ENCODE measurements at places on chromosomes 4 and X.

GRCh38 chrX:37820646-37821045 is 26.7 kb downstream of the DYNLT3 start:
- no peak for DNase-seq

DNA sequence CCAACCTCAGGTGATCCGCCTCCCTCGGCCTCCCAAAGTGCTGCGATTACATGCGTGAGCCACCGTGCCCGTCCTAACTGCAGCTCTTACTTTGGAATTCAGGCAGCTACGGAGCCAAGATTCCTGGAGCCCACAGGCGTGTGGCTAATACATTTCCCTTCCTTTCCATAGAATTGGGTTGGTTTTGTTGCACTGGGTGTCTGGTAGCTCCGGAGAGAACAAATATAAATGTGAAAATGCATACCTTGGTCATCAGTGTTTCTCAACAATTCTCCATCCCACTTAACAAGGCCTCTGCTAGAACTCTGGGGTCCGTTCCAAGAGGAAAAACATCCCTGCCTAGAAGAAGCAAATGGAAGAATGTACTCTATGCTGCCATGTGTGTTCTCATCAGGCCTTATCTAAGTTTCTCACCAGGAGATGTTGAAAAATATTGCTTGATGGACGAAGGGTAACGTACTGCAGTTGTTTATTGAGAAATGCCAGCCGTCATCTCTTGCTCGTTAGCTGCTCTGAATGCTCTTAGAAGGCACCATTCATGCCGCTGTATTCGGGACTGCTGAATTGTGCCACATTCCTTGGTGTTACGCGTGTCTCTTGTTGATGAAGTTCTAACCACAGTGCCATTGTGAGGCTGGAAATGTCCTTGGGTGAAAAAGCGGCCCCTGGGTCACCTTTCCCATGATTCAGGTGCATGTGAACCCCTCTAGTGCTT is 50.5 kb upstream of the CD99 start:
- no peak for DNase-seq

DNA sequence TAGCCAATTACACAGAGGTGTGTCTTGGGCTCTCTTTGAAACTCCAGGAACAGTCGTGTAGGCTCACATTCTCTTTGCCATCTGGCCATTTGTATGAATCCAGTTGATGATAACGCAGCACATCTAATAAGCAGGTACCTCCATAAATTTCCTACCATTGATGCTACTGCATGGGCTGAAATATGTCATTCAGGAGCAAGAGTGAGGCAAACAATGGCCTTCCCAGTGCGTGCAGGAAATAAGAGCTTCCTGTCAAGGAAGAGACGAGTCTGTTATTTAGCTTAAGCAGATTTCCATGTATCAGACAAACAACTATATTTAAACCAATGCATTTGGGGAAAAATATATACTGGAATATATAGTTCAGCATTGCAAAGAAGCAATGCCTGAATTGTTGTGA is 102.1 kb upstream of the MXRA5 start:
- no peak for DNase-seq

- DNase-seq: no peak
These were observed 6.8 kb downstream of the PLP2 start for GRCh38 chrX:49178537-49178936.

- no peak for DNase-seq
These were observed at the start of gene PTTG2 for GRCh38 chr4:37960098-37960497. Gene PTTG2, plus strand, starts transcription at chr4:37960398. Its CDS starts 37 bp downstream, at chr4:37960435.

DNA sequence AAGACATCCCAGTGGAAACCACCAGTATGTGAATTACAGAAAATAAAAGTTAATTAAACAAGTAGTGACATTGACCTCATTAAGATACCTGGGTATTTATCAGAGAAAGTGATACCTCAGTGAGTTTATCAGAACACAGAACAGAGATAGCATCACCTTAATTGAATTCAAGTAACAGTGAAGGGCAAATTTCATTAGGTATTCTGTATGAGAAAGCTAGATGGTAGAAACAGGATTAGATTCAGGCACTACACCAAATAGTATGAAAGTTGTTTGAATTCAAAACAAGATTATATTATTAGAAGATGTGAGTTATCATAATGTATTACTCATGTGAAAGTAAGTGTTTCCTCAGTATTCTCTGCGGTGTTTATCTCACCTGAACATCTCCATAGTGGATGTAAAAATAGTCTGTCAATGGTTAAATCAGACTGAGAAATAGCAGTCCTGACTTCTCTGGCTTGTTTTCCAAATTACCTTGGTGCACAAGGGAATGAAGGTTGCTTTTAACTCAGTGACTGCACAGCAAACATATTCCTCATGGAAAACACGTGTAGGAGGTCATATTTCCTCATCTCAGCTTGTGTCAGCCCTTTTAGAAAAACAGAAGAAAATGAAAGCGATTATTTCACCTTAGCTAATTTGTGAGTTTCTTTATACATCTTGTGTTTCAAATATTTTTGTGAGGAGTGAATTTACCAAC is 79.9 kb upstream of the PCDH18 start:
- DNase-seq: no peak

- no peak for DNase-seq
These were observed 52.1 kb downstream of the KLHL34 start for GRCh38 chrX:21606002-21606401.

DNA sequence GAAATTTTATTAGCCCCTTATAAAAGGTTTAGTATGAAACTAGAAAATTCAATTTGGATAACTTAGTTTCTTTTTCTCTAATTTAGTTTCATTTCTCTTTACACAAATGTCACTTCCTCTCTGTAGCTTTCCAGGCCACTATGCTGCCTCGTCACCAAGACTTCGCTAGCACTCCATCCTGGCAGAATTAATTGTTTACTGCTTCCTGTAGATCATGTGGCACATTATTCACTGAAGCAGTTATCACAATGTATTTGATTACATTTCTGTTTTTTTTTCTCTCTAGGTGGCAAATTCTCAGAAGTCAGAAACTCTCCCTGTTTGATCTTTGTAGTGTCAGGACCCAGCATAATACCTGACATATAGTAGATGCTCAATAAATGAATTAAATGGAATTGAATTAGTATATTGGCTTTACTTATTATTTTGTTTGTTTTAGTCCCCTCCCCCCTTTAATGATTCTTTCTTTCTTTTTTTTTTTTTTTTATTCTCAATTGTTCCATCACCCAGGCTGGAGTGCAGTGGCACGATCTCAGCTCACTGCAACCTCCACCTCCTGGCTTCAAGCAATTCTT is 9.3 kb upstream of the SAT1 start:
- no peak for DNase-seq

- no peak for DNase-seq
These were observed 7.7 kb upstream of the GABRE start for GRCh38 chrX:151982222-151982621.

DNA sequence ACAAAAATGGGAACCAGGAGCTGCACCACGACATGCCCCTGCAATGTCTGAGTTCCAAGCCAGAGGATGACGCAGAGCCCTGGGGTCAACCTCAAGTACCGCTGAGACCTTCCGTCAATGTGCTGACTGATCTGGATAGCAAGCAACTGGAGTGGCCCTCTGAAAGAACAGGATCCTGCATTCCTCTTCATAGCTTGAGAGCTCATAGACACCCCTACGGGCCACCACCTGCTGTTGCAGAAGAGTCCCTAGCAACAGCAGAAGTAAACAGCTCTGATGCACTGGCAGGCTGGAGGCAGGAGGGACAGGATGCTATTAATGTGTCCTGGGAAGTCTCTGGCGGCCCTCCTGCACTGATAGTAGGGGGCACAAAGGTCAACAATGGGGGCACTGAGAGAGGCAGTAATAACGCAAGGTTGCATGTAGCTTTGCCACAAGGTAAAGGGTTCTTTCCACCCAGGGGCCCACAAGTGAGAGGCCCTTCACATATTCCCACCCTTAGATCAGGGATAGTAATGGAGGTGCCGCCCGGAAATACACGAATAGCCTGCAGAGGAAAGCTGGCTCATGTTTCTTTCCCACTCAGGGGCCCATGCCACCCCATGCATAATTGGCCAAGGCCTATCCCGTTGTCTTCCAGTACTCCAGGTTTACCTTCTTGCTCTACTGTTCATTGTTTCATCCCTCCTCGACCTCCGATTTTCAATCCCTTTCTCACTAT is 1.3 kb downstream of the PRR32 start:
- DNase-seq: no peak

DNA sequence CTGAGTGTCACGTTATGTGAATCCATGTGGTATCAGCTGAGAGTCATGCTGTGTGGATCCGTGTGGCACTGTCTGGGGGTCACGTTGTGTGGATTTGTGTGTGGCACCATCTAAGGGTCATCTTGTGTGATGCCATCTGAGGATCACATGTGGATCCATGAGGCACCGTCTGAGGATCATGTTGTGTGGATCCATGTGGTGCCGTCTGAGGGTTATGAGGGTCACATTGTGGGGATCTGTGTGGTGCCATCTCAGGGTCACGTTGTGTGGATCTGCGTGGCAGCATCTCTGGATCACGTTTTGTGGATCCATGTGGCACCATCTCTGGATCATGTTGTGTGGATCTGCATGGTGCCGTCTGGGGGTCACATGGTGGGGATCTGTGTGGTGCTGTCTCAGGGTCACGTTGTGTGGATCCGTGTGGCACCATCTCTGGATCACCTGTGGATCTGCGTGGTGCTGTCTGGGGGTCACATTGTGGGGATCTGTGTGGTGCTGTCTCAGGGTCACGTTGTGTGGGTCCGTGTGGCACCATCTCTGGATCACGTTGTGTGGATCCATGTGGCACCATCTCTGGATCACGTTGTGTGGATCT is 6.9 kb downstream of the PDE6B start:
- DNase-seq: no peak
